ENCODE measurements at places on chromosomes 6 and 20.

- no peak for DNase-seq
Observed at GRCh38 chr20:54201268-54201846, 6.5 kb upstream of the PFDN4 start.

- DNase-seq, result no peak
Observed at GRCh38 chr6:153032255-153032882, 29.9 kb upstream of the MTRF1L start.

DNA sequence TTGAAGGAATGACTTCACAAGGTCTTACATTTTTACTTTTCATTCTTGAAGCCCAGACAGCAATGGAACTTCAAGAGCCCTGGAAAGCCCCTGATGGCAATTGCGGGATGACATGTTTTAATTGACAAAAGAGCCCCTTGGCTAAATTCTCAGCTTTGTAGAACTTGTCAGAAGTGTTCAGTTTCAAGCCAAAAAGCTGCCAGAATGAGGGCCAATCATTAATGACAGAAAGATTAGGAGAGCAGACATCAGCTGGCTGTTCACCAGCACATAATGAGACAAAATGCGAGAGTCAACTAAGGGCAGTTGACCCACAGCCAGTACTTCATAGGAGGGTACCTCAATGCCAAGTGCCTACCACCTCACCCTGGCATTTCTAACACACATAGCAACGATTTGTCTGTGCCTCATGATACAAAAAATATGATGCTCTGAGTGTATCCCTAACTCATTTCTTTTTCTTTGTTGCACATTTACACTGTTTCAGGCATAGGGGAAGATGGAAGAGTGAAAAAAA lies 243.1 kb downstream of the MYLK4 start:
- no peak for DNase-seq

DNA sequence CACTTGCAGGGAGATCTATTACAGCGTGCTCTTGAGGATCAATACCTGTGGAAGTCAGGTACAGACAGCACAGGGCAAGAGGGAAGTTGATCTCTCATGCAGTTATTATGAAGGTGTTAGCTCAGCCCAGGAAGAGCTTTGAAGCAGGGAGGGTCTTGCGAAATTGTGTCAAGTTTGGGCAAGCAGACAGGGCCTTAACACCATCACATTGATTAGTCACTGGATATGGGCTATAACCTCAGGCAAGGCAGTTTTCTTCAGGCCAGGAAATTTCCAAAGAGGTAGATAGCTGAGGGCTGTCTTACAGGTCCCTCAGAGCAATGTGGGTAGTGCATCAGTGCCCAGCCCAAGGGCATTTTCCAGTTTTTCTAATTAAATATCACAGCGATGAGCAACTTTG lies 643.8 kb downstream of the DHX35 start:
- DNase-seq, result no peak

- no peak for DNase-seq
Observed at GRCh38 chr6:68333442-68333841, 301.6 kb upstream of the ADGRB3 start.

GRCh38 chr6:26021001-26021349 lies 58.4 kb downstream of the TRIM38 start:
- no peak for DNase-seq

- no peak for DNase-seq
Observed at GRCh38 chr6:77440206-77440976, 22.9 kb downstream of the HTR1B start.
